Astrocyte of the hippocampus (primary cell): ENCODE measurements at places on chromosomes 3 and 15.

GRCh38 chr3:44991326-44991725 is 15.3 kb downstream of the EXOSC7 start:
- no peak for DNase-seq

DNA sequence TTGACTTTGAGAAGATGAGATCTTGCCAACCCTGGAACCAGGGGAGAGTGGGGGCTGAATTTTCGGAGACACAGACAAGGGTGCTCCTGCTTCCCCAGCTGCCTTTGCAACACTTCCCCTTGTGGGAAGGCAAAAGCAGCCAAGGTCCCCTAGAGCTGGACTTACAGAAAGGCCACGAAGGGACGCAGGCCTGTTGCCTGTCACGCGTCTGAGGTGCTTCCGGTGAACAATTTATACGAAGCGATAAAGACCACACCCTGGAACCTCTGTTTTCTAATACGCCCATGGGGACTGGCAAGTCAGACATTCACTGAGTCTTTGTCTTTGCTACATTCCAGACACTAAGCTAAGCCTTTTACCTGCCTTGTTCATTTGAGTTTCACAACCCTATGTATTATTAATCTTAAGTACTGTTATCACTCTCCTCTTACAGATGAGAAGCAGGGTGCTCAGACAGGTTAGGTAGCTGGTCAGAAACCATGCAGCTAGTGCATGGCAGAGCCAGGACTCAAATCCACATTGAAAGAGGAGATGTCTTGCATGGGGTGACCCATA is 13.2 kb downstream of the MEGF11 start:
- no peak for DNase-seq

DNA sequence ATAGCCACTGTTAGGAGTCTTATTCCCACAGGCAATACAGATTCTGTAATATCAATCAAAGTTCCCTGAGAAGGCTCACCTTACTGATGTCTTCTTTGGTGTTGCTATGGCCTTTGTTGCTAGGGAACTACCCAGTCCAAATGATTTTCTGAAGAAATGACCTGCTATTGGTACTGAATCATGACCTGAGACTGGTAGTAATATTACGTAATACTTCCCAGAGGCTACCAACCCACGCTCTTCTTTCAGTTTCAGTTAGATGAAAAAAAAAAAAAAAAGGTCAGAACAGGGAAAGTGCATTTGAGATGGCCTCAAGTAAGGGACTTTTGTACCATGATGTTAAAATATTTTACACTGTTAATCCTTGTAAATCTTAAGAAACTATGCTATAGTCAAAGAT is 1092.5 kb upstream of the EPHA6 start:
- no peak for DNase-seq

- no peak for DNase-seq
These were observed 16.9 kb downstream of the NR2F2 start for GRCh38 chr15:96347181-96348111.

DNA sequence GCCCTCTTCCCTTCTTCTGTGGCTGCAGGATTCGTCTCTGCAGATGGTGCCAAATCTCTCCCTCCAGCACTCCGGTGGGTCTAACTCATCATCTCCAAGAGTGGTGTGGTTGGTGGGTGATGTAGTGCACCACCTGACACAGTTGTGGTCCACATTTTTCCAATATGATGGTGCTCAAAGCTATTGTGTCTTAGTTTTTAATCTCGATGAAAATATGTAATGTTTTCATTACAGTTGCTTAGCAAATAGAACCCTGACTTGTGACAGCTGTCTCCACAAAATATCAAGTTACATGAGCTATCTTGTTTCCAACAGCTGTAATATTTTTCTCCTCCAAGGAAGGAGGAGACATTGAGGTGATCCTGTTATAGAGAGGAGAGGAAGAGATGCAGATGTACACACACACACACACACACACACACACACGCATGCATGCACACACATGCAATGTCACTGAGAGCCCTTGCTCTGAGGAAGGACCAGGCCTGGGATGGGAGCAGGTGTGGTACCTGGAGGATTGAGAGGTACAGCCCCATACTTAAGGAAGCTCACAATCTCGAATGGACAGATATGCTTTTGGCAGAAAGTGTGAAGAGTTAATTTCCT is 15.7 kb upstream of the ESYT3 start:
- DNase-seq, result no peak

- DNase-seq, result no peak
These were observed 24.2 kb upstream of the LRRFIP2 start for GRCh38 chr3:37198547-37198946.

GRCh38 chr3:126939338-126939718 is 43.6 kb upstream of the PLXNA1 start:
- DNase-seq, result no peak
